ENCODE measurements at places on chromosomes 2 and 18.

DNA sequence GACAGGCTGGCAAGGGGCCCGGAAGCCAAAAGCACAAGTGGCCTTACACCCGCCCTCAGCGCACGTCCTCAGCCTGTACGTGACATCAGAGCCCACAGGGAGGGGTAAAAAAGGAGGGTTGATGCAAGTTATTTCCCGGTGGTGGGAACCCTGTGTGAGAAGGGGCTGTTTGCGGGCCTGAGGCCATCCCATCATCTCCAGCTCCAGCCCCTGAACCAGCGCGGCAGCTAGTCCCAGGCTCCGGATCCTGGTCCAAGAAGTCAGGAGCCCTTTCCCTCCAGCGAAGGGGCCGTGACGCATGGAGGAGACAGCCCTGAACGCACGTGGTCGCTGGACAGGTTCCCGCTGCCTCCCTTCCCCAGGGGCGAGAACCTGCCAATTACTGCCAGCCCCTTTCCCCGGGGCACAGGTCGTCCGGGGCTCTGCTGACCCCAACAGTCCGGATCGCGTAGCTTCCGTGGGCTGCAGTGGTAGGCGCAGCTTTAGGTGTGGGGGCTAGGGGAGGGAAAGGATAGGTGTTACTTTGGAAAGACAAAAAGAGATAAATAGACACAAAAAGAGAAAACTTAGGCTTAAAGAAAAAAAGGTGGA, 1.3 kb upstream of the LRP2 start:
- DNase-seq: no peak

DNA sequence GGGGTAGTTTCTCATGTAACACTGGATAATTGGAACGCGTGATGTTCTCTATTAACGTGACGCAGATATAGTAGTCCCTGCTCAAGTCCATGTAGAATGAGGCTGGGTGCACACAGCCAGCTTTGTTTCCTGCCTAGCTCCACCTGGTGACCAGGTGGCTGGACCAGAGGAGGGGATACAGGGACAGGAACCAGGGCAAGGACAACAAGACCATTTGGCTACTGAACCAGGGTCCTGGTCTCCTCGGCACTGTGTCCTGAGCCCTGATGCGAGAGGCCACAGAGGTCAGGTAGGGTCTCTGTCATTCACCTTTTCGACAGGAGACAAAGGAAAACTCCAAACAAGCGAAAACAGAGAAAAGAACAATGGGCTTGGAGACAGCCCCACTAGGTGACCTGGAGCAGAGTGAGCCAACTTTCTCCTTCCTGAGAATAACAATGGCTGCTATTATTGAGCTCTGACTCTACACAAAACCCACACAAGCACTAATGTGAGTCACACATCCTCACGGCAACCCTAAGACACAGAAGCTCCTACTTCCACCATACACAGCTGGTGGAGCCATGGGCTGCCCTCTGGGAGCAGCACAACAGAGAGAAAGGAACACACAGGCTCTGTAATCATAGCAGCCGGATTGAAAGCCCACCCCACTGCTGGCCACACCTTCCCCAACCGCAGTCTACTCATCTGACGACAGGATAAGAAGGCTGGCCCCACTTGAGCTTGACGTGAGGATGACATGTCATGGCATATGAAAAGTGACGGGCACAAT, 67.3 kb upstream of the TEX51 start:
- no peak for DNase-seq

DNA sequence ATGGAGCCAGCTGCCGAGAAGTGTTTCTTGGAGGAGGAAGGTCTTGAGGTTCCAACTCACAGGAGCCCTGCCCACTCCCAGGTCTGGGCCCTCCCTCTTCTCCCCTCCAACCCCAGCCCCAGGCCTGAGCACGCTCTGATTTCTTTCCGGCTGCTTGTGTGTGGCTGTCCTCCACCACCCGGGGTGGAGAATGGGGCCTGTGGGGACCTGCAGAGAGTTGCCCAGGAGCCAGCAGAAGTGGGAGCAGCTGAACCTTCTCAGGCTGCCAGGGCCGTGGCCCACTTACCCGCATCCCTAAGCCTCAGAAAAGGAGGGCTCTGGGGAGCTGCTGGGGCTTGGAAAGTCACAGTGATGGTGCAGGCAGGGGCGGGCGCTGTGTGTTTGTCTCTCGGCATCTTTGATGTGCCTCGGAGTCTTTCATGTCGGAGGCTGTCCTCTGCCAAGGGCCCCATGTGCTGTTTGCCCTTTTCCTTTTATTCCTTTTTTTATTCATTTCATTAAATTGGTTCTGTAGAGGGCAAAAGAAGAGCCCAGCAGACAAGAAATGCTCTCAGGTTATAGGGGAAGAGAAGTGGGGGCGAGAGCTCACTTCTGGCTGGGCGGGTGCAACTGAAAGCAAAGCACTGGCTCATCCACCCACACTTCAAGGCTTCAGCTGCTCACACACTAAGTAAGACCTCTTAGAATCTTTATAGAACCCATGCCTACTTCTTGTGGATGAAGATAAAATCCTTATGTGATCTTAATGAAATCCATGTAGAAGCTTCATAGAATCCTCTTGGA, 52.5 kb downstream of the SDC1 start:
- DNase-seq: no peak

GRCh38 chr2:114864901-114865300, 422.5 kb downstream of the DPP10 start:
- no peak for DNase-seq

DNA sequence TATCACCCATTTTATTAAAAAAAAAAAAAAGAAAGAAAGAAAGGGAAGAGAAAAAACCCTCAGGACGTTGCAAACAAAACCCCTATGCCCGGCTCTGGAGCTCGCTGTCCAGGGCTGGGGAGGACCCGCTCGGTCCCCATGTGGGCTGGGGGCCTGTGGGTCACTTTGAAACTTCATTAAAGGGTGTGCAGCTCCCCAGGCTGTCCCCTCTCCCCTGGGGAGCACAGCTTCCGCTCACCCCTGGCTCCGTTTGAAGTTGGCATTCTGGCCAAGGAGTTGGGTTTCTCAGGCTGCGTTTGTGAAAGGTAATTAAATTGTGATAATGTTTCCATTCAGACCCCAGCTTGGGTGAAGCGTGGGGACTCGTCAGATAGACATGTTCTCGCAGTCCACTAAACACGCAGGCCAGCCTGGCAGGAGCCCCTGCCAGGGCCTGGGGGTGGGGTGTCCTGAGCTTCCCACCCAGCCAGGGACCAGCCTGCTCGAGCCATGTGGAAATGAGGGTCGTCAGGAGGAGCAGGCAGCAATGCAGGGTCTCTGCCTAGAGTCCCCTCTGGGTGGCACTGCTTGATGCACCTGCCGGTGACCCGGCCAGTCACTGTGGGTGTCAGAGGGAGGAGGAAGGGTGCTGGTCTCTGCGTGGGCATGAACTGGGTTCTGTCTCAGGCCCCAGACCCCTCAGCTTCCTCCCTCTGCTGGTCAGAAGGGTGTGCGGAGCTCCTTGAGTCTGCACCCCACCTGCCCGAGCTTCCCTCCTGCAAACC, 166.2 kb downstream of the INHBB start:
- DNase-seq: no peak

DNA sequence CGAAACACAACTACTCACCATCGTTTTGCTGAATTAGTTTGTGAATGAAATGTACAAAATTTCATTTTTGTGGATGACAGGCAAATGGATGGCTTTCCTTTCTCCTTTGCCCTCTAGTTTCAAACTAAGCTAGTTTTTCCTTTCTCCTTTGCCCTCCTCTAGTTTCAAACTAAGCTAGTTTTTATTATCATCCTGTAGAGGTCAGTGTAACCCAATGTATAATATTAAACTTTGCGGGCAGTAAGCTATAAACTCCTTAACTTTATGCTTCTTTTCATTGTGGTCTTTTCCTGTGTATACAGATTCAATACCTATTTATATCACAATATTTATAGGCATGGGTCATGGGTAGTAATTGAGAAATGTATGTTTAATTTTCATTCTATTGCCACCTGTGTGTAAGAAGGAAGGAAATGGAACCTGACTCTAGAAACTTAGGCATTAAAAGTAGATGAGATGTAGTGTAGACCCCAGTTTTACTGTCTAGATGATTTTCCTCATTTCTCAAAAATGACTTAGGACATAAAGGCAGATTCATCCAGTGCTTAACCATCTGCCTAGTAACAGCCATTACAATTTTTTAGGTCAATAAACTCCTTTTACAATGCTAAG, 58.1 kb downstream of the MAP3K19 start:
- no peak for DNase-seq

- no peak for DNase-seq
Measured at GRCh38 chr2:235935773-235936172, 232.4 kb downstream of the GBX2 start.

DNA sequence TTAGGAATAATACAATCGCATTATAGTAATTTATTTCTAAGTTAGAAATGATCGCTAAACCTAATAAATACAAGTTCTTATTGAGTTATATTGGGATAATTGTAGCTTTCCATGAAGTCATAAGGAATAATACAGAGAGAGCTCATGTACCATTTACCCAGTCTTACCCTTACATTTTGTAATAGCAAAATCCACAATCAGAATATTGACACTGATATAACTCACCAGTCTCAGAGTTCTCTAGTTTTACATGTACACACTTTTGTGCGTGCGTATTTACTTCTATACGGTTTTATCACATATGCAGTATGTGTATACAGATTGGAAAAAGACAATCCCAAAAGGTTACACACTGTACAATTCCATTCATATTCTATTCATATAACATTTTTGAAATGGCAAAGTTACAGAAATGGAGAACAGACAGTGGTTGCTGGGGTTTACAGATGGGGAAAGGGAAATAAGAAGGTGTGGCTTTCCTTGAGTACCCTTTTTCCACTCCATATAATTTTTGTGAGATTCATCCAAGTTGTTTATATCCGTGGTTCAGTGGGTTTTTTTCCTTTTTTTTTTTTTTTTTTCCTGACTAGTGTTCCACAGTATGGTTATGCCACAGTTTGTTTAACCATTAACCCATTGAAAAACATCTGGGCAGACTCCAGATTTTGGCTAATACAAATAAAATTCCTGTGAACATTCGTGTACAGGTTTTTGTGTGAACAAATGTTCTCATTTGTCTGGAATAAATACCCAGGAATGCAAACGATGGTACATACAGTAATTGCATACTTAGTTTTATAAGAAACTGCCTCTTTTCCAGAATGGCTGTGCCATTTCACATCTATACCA, 117.2 kb downstream of the HNMT start:
- DNase-seq: no peak

DNA sequence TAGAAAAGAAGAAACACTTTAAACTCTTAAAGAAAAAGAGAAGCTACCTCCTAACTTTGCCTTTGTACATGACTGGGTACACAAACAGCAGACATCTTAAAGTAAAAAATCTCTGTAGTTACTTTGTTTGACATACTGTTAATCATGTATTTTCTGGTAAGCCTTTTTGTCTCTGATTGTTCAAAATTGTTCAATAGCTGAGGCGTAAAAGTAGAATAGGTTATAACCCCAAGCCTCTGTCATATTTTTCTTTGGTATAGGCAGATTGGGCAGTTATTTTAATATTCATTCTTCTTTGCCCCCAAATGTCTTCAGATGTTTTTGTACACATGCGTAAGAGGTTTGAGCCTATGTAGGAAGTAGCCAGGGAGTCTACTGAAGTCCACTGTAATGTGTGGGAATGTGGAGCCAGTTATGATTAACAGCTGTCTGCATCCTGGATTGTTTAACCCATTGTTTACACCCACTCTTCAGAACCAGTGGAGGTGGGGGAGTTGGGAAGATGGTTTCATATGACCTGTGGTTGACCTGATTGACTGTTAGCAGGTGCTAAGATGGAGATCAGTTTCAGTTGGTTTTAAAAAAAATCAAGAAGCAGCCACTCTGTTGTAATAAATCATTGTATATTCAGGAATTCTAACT, 150.5 kb downstream of the TANC1 start:
- DNase-seq: no peak

DNA sequence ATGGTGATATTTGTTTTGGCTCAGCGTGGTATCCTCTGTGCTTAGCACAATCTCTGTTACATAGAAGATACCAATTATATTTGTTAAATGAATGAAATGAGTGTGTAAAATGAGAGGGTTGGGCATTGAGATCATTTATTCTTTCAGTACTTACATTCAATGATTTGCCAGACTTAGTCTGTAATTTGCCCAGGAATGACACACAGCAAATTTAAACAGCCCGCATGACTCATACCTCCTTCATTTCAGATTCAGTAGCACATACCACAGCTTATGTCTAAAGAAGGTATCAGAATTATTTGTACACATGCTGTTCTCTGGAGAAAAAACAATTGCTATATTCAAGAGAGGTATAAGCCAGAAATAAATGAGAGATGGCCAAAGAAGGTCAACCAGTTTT, 37.0 kb downstream of the KLHL14 start:
- no peak for DNase-seq

Data from activated CD8-positive, alpha-beta memory T cell treated with anti-CD3 and anti-CD28 coated beads for 4 hours (primary cell).